Activated effector memory CD4-positive, alpha-beta T cell treated with anti-CD3 and anti-CD28 coated beads, Interleukin-2, amount 50 U/mL, for 16 hours (primary cell): ENCODE measurements at places on chromosomes 7 and 10.

- DNase-seq, result peak; percentile 96
Measured at GRCh38 chr10:5977471-5978229, at the start of gene IL15RA. Gene IL15RA (minus strand): TSS chr10:5977543. CDS start chr10:5977492, 51 bp downstream.

DNA sequence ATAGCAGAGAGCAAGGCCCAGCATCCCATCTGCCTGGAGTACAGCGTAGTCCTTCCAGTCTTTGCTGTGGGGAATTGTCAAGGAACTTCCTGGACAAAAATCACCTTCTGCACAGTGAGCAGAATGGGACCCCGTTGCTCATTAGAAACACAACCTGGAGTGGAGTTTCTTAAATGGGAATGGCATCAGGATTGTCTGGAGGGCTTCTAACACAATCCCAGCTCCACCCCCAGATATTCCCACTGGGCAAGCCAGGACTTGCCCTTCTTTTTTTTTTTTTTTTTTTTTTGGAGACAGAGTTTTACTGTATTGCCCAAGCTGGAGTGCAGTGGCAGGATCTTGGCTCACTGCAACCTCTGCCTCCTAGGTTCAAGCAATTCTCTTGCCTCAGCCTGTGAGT lies 356.4 kb downstream of the GALNT17 start:
- DNase-seq, result no peak

DNA sequence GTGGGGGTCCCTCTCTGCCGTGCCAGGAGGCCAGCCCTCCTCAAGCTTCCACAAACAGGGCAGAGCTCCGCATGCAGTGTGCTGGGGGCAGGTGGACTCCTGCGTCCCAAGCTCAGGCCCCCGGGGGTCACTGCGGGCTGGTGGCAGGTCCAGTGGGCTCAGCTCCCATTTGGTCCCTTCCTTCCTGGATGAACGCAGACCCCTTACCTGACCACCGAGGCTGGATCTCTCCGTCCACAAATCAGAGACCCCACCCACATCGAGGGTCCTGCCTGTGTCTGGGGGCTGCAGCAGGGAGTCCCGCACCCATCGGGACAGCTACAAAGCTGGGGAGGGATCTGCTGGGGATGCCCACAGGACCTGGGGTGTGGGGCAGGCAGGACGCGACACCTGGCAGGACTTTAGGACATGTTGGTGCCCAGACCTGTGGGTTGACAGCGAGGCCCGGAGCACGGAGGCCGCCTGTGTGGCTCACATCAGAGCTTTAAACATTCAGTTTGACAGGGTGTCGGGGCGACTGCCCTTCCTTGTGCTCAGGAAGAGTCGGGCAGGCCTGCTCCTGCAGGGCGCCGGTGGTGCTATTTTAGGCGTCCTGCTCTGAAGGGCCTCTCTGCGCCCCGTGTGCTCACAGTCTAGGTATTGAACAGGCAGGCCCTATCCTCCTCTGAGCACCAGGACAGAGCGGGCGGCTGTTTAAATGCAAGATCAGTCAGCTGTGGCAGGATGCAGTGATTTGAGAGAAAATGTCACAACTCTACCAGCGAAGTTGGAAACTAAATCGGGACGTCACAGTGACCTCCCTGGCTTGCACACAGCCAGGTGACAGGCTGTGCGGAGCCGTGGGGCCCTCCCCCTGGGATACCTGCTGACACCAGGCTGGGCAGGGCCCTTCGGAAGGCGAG lies 15.9 kb upstream of the CFAP46 start:
- DNase-seq, result peak; percentile 52

- no peak for DNase-seq
Measured at GRCh38 chr7:96297876-96298275, 24.0 kb downstream of the SLC25A13 start.

GRCh38 chr10:126063353-126063791 lies 167.0 kb downstream of the FANK1 start:
- no peak for DNase-seq

DNA sequence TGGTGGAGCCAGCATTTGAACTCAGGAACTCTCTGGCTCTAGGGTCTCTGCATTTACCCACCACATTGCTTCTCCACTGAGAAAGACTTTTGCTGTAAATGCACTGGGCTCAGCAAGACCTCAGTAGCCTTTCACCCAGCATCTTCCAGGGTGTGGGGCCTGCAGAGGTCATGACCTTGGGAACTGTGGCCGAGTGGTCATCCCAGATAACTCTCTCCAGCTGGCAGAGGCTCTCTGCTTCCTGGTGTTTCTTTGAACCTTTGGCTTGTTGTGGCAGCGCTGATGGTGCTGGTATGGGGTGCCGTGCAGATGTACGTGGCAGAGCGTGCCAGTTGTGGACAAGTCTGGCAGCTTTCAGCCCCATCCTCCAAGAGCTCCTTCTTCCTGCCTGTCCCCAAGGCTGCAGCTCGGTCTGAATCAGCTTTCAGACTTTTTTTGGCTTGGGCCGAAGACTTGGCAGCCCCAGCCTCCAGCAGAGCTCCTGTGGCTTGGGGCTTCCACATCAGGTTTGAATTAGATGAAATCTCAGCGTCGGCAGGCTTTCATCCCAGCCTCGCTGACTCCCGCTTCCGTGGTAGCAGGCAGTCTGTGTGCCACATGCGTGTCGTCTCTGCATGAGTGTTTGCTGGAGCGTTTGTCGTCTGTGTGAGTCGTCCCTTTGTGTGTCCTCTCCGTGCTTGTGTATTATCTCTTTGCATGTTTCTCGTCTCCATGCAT lies 21.5 kb downstream of the ADAMTS14 start:
- DNase-seq, result no peak

DNA sequence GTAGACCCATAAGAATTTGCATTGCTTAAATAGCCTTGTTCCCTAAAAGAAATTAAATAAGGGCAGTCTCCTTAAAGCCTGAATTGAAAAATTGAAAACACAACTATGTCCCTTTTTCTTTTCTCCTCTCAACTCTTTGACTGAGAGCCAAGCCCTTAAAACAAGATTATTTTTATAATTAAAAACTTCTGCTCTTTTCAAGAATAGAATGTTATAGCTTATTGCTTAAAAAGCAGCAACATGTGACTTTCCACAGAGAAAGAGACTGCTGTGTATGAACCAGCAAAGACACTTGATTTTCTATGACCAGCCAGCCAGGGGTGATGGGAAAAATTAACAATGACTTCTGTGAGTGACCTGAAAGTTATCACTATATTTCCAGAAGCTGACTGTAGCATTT lies 295.2 kb upstream of the CELF2 start:
- no peak for DNase-seq

DNA sequence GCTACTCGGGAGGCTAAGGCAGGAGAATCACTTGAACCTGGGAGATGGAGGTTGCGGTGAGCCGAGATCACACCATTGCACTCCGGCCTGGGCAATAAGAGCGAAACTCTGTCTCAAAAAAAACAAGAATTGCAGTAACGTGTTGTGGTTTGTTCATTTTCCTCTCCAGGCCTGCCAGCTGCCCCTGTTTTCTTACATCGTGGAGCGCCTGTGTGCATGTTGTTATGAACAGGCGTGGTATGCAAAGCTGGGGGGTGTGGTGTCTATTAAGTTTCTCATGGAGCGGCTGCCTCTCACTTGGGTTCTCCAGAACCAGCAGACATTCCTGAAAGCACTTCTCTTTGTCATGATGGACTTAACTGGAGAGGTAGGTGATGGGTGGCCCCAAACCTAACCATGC lies 52.1 kb downstream of the TRRAP start:
- peak; percentile 69 for DNase-seq

GRCh38 chr10:110679486-110680272 lies 35.5 kb downstream of the RBM20 start:
- no peak for DNase-seq

GRCh38 chr10:125132344-125132743 lies 28.0 kb downstream of the CTBP2 start:
- DNase-seq, result peak; percentile 28

DNA sequence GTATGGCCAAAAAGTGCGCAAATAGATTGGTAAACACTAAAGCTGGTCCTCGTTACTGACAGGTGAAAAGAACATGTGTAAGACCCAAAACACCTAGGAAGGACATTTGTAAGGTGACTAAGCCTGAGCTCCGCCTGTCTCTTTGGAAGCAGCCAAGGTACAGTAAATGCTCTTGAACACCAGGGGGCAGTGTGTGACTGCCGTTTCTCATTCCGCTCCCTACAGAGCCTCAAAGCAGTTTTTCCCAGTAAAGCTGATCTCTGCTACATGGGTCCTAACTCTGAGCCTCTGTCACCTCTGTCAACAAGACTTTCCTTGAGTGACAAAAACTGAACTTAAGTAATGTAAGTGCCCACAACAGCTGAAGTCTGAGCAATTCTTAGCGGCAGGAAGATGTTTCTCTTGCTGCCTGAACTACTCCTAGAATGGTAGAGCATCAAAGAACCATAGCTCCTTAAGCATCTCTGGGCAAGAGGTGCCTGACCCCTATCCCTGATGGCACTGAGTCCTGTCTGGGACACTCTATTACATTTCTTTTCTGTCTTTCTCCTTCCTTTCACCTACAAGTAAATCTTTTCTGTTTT lies 238.0 kb upstream of the INHBA start:
- peak; percentile 78 for DNase-seq

GRCh38 chr10:3265088-3265487 lies 92.5 kb upstream of the PITRM1 start:
- no peak for DNase-seq
